ENCODE measurements at places on chromosomes 11 and 22. TPM values are rescaled to one million over a fixed set of nuclear protein-coding genes. Genes with fewer than 3 reads are reported as not detected.

CD6 gene
- 2.4 TPM for total RNA-seq

OR2AT4 gene
- total RNA-seq = not detected

PSMA1 gene
- 79.4 TPM for total RNA-seq

OR51I1 gene
- 1.0 TPM for total RNA-seq

OR5P2 gene
- total RNA-seq = not detected

SF1 gene
- total RNA-seq = 334 TPM

ZBTB16 gene
- total RNA-seq = 123 TPM

ANKRD49 gene
- total RNA-seq = 13.1 TPM

MOB2 gene
- total RNA-seq = 48.4 TPM

SMDT1 gene
- 79.5 TPM for total RNA-seq

OR52I1 gene
- not detected for total RNA-seq

CLNS1A gene
- 97.6 TPM for total RNA-seq

RGL4 gene
- not detected for total RNA-seq
